ENCODE measurements at places on chromosomes 1 and 21.

GRCh38 chr1:221414772-221415539, 326.9 kb downstream of the DUSP10 start:
- no peak for DNase-seq

DNA sequence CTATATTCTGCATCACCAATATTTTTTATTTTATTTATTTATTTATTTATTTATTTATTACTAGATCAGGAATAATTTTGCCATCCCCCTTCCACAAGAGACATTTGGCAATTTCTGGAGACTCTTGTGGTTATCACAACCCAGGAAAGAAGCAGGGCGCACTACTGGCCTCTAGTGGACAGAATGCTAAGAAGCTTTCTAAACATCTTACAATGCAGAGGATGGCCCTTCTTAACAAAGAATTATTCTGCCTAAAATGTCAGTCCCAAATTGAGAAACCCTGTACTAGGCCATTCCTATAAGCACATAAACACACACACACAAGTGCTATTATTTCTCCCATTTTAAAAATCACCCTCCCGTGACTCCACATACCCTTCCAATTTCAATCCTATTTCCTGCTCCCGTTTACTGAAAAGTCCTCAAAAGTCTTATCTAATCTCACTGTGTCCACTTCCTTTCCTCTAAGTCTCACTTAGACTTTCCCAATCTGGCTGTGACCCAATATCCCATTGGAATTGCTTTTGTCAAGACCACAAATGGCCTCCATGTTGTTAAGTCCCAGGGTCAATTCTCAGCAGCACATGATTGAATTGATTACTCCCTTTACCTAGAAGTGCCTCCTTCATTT, 43.7 kb upstream of the RNF11 start:
- peak; percentile 59 for DNase-seq

DNA sequence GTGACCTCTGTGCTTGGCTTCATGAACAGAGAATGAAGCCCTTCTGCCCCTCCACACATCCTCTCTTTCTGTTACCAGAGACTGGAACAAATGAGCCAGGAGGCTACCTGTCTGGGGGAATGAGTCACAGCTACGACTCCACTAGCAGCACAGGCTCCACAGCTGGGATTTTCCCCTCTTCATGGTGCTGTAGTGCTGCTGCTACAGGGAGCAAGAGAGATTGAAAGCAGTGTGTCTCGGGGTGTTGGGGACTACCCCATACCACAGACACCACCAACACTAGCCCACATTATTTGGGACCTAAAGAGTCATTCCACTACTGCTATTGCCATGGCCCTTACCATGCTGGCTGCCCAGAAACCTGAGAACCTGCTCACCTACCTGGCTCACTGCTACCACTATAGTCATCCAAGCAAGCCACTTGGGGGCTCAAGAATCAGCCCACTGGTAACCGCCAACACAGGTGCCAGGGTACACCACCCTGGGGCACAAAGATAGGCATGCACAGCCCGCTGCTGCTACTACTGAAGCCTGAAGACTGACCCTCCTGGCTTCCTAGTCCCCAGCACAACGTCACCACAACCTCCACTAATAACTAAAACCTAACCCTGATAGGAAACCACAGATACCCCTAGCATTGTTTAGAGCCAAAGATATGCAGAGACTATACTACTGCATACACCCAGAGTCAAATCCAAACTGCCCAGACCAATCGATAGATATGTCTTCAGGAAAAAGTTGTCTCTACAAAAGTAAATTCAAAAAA, 17.7 kb downstream of the CD1E start:
- no peak for DNase-seq

- no peak for DNase-seq
Measured at GRCh38 chr1:35563166-35563565, 5.6 kb downstream of the NCDN start.

DNA sequence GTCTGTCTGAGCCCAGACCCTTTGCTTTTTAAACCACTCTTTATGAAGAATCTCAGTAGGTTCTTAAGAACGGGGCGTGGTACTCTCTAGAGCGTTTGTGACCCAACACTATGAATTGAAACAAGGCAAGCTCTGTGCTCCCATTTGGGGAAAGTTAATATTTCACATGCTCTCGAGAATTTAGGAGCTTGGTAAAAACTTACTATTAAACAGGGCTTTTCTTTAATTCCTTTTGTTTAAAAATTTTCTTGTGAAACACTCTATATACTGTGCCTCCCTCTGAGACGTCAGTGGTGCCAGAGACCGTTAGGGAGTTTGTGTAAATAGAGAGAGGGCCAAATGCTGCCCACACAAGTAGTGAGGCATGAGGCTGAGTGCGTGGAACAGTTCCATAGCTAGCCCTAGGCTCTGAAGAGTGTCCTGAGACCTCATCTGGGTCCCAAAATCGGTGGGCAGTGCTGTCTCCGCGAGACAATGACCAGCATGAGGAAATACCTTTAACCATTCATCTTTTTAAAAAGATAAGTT, 144.7 kb downstream of the ROR1 start:
- no peak for DNase-seq

- DNase-seq = no peak
Measured at GRCh38 chr1:65813956-65814355, 21.3 kb downstream of the PDE4B start.

- no peak for DNase-seq
Measured at GRCh38 chr1:247642742-247643141, 36.8 kb downstream of the OR13G1 start.

- no peak for DNase-seq
Measured at GRCh38 chr1:61439234-61439633, 285.7 kb downstream of the TM2D1 start.

DNA sequence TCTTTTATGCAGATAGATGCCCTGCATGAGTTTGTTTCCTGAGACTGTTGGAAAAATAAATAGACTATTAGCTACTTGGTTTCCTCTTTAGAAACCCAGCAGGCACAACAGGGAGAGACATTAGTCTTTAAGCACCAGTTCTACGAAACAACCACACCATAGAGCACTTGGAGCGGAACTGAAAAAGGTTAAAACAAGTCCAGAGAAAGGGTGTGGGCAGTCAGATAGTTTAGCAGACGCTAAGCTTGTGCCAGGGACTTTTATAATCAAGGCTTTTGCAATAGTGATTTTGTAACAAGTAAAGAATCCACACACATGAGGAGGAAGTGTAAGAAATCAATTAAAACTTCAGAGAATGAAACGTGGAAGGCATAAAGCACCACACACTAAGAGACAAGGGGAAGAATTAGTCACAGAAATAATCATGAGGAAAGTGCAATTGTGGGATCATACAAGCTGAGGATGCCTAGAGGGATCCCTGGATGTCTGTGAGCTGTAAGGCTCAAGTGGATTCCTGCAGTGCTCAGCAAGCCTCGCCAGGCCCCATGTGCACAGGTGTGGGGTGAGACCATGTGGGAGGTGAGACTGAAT, 37.8 kb upstream of the TLR5 start:
- DNase-seq = no peak

DNA sequence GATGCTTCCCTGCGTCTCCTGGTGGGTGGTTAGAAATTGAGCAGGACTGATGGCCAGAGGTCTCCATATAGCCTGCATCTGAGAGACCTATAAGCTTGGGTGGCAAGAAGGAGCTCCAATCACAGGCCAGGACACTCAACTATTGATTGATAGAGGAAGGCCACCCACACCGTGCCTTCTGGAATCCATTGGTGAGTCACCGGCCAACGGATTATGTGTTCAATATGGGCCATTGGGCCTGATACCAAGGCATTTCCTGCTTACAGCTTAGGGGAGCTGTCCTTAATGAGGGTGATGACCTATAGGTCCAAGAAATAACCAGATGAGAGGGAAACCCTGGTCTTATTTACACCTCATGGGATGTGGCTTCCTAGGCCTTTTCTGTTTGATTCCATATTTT, 115.1 kb downstream of the PLPP3 start:
- DNase-seq = no peak

DNA sequence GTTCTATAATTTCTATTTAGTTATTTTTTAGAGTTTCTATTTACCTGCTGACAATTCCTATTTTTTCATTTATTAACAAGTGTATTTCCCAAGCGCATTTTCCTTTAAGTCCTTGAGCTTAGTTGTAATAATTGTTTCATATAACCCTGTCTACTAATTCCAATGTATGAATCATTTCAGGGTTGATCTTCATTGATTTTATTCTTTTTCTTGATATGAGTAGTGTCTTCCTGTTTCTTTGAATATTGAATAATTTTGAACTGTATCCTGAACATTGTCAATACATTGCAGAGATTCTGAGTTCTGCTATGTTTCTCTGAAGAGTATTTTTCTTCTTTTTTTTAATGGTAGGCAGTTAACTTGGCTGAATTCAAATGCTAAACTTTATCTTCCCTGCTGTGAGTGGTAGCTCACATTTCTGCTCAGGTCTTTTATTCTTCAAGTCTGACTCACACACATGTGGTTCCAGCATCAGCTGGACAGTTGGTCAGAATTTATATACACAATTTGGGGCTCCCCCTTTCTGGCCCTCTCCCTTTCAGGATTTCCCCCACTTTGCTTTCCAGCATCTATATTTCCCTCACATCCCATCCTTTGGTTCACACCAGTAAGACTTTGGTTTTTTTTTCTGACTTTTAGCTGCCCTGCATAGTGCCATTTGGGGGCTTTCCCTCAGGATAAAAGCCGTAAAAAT, 54.4 kb upstream of the WDR26 start:
- DNase-seq = no peak

DNA sequence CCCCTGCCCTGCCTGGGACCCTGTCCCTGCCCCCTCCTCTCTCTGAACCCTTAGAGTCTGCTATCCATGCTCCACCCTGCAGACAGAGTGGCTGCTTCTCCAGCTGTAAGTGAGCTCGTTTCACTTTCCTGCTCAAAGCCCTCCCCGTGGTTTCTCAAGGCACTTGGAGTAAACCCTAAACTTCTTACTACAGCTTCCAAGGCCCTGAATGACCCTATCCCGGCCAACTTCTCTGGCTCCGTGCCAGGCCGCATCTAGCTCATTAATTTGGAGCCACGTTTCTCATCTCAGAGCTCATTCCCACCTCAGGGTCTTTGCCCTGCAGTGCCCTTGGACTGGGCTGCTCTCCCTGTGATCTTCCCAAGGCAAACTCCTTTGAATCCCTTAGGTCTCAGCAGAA, 235.1 kb upstream of the RUNX1 start:
- no peak for DNase-seq

- no peak for DNase-seq
Measured at GRCh38 chr1:111738133-111738435, 1.1 kb downstream of the INKA2 start.

DNA sequence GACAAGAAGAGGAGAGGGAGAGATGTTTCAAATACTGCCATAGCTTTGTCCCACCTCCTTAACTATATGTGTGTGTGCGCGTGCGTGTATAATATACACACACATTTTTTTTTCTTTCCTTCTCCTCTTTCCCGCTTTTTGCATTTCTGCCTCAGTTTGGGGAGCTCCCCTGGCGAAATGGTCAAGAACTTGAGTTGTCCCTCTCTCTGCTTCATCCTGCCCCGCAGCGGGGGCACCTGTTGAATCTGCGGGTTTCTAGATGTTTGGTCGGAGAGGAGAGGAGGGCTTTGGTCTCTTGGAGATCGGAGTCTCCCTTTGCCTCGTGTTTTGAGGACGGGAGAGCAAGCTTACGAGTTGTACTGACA, 504 bp downstream of the SCCPDH start:
- peak; percentile 34 for DNase-seq

DNA sequence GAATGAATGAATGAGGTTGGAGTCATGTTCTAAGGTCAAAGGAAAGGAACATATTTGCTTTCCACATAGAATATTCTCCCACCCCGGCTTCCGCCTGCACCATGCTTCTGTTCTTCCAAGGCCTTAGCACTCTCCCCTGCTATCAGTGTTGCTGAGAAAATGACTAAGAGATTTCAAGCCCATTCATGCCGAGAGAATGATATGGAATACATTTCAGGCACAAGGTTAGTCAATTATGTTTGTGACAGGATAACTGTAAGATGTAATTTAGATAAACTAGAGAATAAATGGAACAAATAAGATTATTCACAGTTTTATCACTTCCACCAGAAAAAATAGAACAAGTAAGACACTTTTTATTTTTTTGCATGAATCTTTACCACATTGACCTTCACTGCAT, 122.6 kb downstream of the PLD5 start:
- no peak for DNase-seq

DNA sequence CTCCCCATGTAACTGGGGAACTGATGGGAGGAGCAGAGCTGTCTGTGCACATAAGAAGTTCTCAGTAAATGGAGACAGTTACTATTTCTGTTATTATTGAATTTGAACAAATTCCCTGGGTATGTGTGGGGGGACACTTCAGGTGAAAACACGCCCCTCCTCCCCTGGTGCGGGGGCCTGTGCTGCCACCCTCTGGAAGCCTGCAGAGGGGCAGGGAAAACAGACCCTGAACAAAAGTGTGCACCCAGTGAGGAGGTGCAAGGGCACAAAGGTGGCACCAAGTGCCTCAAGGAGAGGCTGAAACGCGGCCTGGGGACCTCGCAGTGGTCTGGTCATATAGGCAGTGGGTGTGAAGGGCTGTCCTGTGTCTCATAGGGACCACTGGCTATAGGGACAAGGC, 18.2 kb upstream of the NADK start:
- no peak for DNase-seq

- no peak for DNase-seq
Measured at GRCh38 chr1:156033011-156033410, 12.3 kb upstream of the SSR2 start.

- DNase-seq = no peak
Measured at GRCh38 chr1:221874285-221875003, 132.6 kb upstream of the DUSP10 start.

DNA sequence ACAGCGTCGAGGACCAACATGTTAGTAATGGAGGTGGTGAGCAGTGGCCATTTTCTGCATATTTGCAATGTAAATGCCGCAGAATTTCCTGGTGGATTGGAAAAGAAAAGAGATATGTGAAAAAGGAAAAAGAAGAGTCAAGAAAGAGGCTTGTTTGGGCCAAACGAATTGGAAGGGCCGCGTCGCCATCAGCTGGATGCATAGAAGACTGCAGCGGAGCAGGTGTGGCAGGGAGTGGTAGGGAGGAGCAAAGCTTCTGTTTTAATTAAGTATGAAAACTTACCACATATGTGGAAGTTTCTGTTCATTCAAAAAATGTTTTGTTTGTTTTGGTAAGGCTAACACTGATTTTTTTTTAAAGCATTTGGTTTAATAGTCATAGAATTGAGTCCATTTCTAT, 690.7 kb downstream of the NCAM2 start:
- DNase-seq = peak; percentile 15

- no peak for DNase-seq
Measured at GRCh38 chr1:66278260-66279021, 255.5 kb upstream of the SGIP1 start.

DNA sequence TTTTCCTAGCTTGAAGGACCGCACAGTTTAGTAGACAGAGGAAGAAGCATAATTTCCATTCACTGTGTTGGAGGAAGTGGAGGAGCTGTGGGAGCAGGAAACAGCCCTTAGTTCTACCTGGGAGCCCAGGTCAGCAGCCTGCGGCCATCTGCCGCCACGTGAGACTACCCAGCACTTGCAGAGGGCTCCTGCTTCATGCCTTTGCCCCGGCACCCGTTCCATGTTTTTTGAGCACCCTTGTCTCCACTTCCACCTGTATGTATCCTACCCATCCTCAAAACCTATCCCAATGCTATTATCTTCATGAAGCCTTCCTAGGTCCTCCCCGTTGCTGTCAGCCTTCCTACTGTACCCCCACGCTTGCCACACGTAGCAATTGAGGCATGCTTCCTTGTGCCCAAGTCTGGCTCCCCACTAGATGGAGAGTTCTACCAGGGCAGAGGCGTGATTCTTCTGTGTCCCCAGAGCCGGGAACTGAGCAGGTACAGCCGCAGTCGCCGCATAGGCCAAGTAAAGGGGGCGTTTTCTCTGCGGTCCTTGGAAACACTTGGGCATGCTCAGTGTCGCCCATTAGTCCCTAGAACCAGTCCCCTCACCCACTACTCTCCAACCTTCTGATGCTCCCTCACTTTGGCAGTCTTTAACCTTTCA, 1.9 kb downstream of the SLC6A9 start:
- no peak for DNase-seq

Data from HS-27A (cell line).